ENCODE measurements at places on chromosomes 13 and 19. TPM values are rescaled to one million over a fixed set of nuclear protein-coding genes. Genes with fewer than 3 reads are reported as not detected.

DNA sequence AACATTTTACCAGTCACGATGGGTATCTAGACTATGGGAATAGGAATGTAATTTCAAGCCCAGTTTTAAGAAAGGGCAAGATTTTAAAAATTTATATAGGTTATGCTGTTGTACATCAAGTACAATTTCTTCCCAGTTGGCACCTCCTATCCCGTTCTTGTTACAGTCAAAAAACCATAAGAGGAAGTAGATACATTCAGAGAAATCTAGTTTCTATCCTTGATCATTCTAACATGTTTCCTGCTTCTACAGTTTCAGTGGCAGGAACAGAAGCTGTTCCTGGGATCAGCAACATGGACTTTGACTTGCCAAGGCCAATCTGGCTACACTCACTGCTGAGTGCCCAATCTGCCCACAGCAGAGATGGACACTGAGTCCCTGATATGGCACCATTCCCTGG lies 14.7 kb upstream of the FPR3 start:
- no peak for DNase-seq

DNA sequence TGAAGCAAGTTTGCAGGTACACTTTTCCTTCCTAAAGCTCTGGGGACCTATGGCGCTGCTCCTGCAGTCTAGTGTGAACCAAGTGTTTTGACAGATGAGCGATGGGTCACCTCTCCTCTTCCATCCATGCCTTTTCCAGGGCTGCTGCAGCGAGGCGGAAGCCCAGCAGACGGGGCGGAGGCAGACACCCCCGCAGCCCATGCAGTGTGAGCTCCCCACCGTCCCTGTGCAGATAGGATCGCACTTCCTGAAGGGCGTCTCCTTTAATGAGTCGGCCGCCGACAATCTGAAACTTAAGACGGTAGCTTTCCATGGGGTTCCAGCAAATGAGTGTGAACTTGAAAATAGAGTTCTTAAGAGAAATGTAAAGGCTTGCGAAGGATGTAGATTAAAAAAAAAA lies 37.1 kb upstream of the GPI start:
- no peak for DNase-seq

GRCh38 chr19:19385896-19386869 lies 19.3 kb upstream of the GATAD2A start:
- DNase-seq: no peak

DNA sequence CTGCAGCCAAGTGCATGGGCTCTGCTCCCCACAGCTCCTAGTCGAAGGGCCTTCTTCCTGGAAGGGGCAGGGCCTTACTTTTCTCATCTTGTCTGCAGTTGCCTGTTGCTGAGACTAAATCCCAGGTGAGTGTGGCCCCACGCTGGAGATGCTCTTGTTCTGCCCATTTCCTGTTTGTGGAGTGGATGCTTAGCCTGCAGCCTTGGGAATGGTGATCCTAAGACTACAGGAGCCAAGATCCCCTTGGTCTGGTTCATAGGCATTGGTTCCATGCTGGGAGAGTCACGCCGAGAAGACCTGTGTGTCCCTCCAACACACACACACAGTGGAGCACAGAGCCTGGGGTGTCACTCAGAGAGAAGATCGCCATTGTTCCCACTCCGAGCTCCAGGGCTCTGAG lies 23.5 kb downstream of the CFAP97D2 start:
- no peak for DNase-seq

GRCh38 chr13:30027569-30028455 lies 177.4 kb upstream of the UBL3 start:
- no peak for DNase-seq

Gene VAV1
- 3.2 TPM for total RNA-seq

Gene ZNF20
- total RNA-seq: 5.3 TPM

Measured in dorsolateral prefrontal cortex (tissue), 122 donors.